Stimulated activated memory B cell treated with anti-CD40 and anti-IgM and Interleukin-4, amounts not matched to agents 10 μg/mL and 1 μg/mL and 100 μg/mL, for 72 hours (primary cell): ENCODE measurements at places on chromosomes 4 and X.
A peak's percentile ranks its signal among the peaks of the same experiment; 100 is the strongest.

DNA sequence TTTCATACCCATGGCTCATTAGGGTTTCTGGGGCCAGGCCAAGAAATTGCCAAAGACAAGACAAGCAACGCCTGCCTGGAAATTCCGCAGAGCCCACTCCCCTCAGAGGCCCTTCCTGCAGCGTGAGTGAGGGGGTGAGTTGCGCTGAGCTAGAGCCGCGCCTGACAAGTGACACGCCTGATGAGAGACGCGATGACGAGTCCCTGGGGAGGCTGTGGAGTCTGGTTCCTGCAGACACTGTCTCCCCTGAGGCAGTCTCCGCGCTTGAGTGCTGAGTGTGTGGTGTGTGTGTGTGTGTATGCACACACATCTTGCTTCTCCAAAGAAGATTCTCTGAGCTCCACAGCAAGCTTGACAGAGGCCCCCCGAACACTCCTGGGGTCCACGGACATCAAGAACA lies 269.8 kb downstream of the BCOR start:
- ATAC-seq = peak; percentile 99

GRCh38 chr4:168129046-168129772 lies 36.9 kb downstream of the ANXA10 start:
- no peak for ATAC-seq

DNA sequence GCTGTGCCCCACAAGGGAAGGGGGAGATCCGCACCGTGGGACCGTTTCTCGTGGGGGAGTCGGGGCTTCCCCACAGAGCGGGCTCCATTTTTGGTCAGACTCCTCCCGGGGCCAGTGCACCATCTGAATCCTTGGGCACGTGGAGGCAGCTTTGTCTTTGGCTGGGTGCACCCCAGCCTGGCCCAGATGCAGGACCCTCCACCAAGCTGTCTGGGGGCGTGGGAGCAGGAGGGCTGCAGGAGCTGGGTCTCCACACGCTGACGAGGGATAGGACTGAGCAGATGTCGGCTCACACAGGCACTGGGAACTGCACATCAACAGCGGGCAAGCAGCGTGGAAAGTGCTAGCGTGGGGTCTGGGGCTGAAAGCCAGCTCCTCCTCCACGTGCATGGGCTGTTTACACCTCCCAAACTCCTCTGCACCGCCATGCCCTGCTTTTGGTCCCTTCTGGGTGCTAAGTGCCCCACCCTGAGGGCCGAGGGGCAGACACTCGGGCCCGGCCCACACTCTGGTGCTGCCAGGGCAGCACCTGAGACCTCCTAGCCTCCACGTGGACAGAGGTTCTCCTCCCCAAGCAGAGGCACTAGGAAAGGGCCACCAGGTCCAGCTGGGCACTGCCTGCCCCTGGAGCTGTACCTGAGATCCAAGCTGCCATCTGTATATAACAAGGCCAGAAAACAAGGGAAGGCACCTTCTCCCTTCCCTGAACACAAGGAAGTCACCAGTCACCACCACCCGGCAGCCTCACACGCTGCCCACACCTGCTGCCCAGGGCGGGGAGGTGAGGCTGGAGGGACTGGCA lies 13.8 kb downstream of the DGKQ start:
- ATAC-seq = no peak

DNA sequence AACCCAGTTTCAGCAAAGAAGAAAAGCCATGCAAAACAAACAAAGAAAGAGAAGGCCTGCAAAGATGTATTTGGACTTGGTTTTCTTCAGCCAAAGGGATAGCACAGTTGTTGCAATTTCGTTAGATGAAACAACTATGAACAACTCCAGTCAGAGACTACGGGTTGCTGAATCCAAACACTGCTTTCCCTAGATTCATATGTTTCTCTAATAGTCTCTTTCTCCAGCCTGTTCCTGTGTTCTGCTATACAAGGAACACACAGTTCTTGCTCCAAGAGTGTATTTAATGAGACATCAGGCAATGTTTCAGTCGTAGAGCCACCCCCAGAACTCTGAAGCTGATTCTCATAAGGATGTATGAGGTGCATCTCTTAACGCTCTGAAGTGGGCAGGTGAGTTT lies 162.5 kb upstream of the TBL1X start:
- ATAC-seq = no peak

- no peak for ATAC-seq
Observed at GRCh38 chrX:144901521-144901920, 345.8 kb upstream of the SPANXN1 start.

- no peak for ATAC-seq
Observed at GRCh38 chrX:24026432-24026831, 554 bp downstream of the KLHL15 start.

- ATAC-seq = no peak
Observed at GRCh38 chr4:154634058-154634457, 21.6 kb upstream of the FGG start.

DNA sequence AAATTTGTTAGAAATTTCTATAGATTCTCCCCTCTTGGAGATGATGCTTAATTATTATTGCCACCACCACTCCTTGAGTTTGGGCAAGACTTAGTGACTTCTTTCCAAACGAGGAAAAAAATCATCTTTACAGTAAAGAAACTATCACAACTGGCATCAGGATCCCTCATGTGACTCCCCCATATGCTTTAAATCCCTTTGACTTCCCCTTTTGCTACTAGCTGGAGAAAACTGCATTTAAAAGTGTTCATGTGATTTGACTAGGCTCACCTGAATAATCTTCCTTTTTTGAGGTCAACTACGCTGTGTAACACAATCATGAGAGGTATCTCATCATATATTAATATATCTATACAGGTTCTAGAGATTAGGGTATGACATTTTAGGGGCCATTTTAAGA lies 30.3 kb upstream of the ENOX2 start:
- ATAC-seq = no peak

- ATAC-seq = no peak
Observed at GRCh38 chr4:26367811-26368210, 47.0 kb downstream of the RBPJ start.

- ATAC-seq = no peak
Observed at GRCh38 chr4:181331214-181331613, 912.0 kb upstream of the TENM3 start.

- ATAC-seq = no peak
Observed at GRCh38 chr4:24778464-24779225, 16.7 kb upstream of the SOD3 start.

- ATAC-seq = no peak
Observed at GRCh38 chr4:26459054-26459755, 31.1 kb downstream of the CCKAR start.

DNA sequence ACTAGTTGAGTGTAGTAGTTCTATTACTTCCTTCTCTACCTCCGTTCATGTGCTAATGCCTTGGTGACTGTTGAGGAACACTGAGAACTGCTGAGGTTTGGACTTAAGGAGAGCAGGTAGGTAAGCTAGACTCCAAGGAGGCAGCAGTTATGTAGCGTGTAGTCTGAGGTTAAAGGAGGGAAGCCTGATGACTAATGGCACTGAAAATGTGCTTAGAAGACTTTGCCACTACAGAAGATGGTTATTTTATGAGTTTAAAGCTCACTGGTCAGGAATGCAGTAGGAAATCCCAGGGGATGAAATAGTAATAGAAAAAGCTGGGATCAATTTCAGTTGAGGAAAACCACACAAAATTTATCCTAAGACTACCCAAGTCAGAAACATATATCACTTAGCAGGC lies 1077.3 kb downstream of the RAPGEF2 start:
- ATAC-seq = no peak

GRCh38 chrX:54246866-54247265 lies 63.8 kb upstream of the FAM120C start:
- ATAC-seq = no peak

DNA sequence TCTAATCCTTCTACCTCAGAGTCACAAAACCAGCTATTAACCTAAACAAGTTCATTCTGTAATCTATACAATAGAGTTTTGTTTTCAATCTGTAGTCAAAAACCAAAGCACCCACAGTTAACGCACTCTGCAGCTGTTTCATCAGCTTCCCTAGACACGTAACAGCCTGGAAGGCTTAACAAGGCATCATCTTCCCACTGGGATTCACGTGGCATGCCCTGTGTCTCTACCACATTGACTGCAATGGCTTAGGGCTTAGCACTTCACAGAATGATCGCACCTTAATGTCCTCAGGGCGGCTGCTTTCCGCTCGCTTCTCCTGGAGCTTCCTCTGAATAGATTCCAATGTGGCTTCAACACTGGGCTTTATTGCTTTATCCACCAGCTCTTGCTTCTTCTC lies 49.7 kb upstream of the NAP1L5 start:
- ATAC-seq = no peak

GRCh38 chr4:159006202-159006601 lies 96.7 kb upstream of the RAPGEF2 start:
- no peak for ATAC-seq
